ENCODE measurements at places on chromosomes 4 and X.

DNA sequence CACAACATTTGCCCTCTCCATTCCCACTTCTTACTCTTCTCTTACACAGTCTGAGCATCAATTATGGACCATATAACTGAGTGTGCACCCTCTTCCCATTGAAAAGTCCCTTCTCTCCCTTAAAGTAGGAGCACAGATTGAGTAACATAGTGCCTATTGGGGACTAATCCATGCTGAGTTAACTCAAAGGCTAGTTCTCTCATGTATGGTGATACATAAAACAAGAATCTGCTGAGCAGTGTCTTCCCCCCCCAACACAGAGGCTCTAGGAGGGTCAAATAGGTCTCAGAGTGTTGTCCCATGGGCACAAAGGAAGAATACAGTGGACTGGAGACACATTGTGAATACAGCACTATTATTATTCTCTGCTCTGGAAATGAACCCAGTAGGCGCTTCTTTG is 274.6 kb upstream of the BOD1L1 start:
- DNase-seq = no peak

GRCh38 chr4:91990726-91991125 is 313.0 kb upstream of the GRID2 start:
- DNase-seq = no peak

- DNase-seq = peak; percentile 19
Measured at GRCh38 chrX:9466124-9466495, 1.3 kb downstream of the TBL1X start.

DNA sequence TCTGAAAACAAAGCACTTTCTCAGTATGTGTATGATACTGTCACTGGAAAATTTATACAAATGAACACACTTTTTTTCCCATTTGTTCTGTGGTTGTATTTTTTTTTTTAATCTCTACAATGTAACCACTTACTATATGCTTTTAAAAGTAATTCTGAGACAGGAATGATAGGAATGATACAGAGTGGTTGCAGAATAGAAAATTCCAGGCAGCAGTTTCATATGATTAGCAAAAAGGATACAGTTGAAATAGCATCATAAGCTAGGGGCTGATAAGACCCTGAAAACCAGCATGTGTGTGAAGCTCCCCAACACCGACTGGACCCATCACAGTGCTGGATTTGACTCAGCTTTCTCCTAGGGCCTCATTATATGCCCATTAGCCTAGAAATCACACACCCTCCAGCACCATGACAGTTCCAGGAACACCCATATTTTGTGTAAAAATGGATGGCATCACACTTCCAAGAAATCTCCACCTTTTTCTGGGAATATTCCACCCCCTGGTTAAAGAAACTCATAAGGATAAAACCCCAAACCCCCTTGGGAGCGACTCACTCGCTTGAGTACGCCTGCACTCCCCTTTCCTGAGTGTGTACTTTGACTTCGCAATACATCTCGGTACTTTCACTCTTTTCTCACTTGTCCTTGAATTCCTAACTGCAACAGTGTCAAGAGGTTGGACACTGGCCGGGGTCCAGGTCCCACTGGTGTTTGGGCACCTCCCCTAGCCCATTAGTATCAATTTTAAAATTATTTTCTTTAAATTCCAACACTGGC is 77.4 kb upstream of the AGA start:
- DNase-seq = no peak

- DNase-seq = no peak
Measured at GRCh38 chr4:6221301-6221850, 21.0 kb upstream of the JAKMIP1 start.

- DNase-seq = no peak
Measured at GRCh38 chrX:150255441-150256296, 107.4 kb upstream of the MAMLD1 start.
